Muscle of arm (tissue), 14 donors: ENCODE measurements at places on chromosomes 16 and 17. TPM values are rescaled to one million over a fixed set of nuclear protein-coding genes. Genes with fewer than 3 reads are reported as not detected.

The CCL5 gene
- polyA plus RNA-seq, result 1.9 TPM

The SMPD3 gene
- 0.64 TPM for polyA plus RNA-seq

The CX3CL1 gene
- polyA plus RNA-seq, result 5.1 TPM

The FOXL1 gene
- 0.35 TPM for polyA plus RNA-seq

The STH gene
- polyA plus RNA-seq, result not detected

The AANAT gene
- polyA plus RNA-seq, result 0.33 TPM

The ESRP2 gene
- 0.35 TPM for polyA plus RNA-seq

The KIF18B gene
- polyA plus RNA-seq, result 9.3 TPM

The GPR179 gene
- polyA plus RNA-seq, result not detected

The WDR59 gene
- polyA plus RNA-seq, result 48.7 TPM
